SHP77 treated with DMSO at 0.1 percent for 48 hours (cell line): ENCODE measurements at places on chromosomes 6 and 20.

DNA sequence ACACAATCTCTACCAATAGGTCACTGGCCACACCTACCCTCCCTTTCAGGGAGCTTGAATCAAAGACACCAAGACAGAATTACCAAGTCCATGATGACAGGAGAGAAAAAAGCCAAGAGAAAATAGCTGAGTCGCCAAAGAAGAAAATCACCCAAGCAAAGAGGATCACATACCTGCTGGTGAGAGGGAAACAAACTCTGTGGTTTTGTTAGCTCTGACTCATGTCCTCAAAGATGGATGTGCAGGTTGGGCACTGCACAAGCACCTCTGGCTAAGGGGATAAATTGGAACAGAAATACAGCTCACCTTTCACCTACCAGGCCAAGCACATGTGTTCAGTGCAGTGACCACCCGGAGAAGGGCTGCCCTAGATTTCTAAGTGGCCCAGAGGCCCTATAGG, 114.8 kb downstream of the TFAP2A start:
- DNase-seq = no peak

DNA sequence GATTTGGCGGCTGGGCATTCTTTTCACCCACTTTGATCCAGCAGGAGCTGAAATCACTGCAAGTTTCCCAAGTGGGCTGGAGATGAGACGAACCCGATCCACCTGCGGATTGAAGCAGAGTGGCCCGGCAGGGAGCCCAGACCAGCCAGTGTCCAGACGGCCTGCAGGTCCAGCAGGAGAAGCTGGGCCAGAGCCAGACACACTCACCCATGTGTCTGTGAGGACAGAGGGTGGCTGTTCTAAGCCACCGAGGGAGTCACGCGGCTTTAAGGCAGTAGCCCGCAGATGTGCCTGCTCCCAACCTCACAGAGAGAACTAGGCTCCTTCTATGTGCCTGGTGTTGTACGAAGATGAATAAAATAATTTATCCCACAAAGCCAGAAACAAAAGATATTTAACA, 200.7 kb downstream of the WDR27 start:
- no peak for DNase-seq

GRCh38 chr6:41638002-41638934, at the start of gene MDFI:
Gene MDFI (plus strand): TSS chr6:41638468. CDS start chr6:41638750, 282 bp downstream.
- no peak for DNase-seq

GRCh38 chr6:28458568-28458967, 15.3 kb upstream of the ZSCAN23 start:
- DNase-seq = no peak

GRCh38 chr6:42745083-42745639, 742 bp downstream of the TBCC start:
- DNase-seq = no peak
